Neural cell (in vitro differentiated cells): ENCODE measurements at places on chromosomes 2 and 18. TPM values are rescaled to one million over a fixed set of nuclear protein-coding genes. Genes with fewer than 3 reads are reported as not detected.

HRH4 gene
- 0.12 TPM in 1 of 2 replicates, not detected in the other for polyA plus RNA-seq

NDUFB3 gene
- 111 and 154 TPM in 2 replicates for polyA plus RNA-seq

MRPS5 gene
- polyA plus RNA-seq = 155 and 167 TPM in 2 replicates

MFSD2B gene
- polyA plus RNA-seq = 0.27 and 0.70 TPM in 2 replicates

SKOR2 gene
- not detected in 2 replicates for polyA plus RNA-seq

NT5DC4 gene
- polyA plus RNA-seq = not detected in 2 replicates

PAIP2B gene
- polyA plus RNA-seq = 13.3 and 14.4 TPM in 2 replicates

TBR1 gene
- polyA plus RNA-seq = 4.5 and 7.2 TPM in 2 replicates

TEKT4 gene
- polyA plus RNA-seq = not detected in 2 replicates

DLGAP1 gene
- 4.0 and 4.5 TPM in 2 replicates for polyA plus RNA-seq

CPS1 gene
- 0.25 and 0.58 TPM in 2 replicates for polyA plus RNA-seq

TGFA gene
- 0.85 and 0.92 TPM in 2 replicates for polyA plus RNA-seq

UGT1A10 gene
- not detected in 2 replicates for polyA plus RNA-seq

CASP10 gene
- not detected in 2 replicates for polyA plus RNA-seq

DTNA gene
- polyA plus RNA-seq = 53.9 and 58.9 TPM in 2 replicates

XIRP2 gene
- not detected in 2 replicates for polyA plus RNA-seq

SOWAHC gene
- polyA plus RNA-seq = 5.8 and 6.2 TPM in 2 replicates

OR6B2 gene
- polyA plus RNA-seq = not detected in 2 replicates

TSPYL6 gene
- polyA plus RNA-seq = not detected in 2 replicates

YES1 gene
- 7.4 and 12.0 TPM in 2 replicates for polyA plus RNA-seq

CTAGE1 gene
- polyA plus RNA-seq = not detected in 2 replicates

CLHC1 gene
- 43.6 and 52.9 TPM in 2 replicates for polyA plus RNA-seq

EML6 gene
- polyA plus RNA-seq = 9.9 and 13.4 TPM in 2 replicates

PPP1R1C gene
- polyA plus RNA-seq = not detected in 2 replicates

RGPD4 gene
- polyA plus RNA-seq = 0.26 TPM in 1 of 2 replicates, not detected in the other

ADD2 gene
- 52.5 and 73.6 TPM in 2 replicates for polyA plus RNA-seq

OSR1 gene
- not detected in 2 replicates for polyA plus RNA-seq

INPP1 gene
- polyA plus RNA-seq = 15.1 and 20.9 TPM in 2 replicates

KLHL30 gene
- polyA plus RNA-seq = not detected in 2 replicates

MBD2 gene
- 16.4 and 20.5 TPM in 2 replicates for polyA plus RNA-seq

KDM3A gene
- 51.2 and 54.6 TPM in 2 replicates for polyA plus RNA-seq

SFT2D3 gene
- polyA plus RNA-seq = 6.2 and 6.9 TPM in 2 replicates

SPC25 gene
- polyA plus RNA-seq = 1.8 and 2.7 TPM in 2 replicates

SULT1C2 gene
- 0.12 TPM in 1 of 2 replicates, not detected in the other for polyA plus RNA-seq

RAPH1 gene
- 13.9 and 17.9 TPM in 2 replicates for polyA plus RNA-seq

IL1RL1 gene
- not detected in 2 replicates for polyA plus RNA-seq

UGT1A8 gene
- not detected in 2 replicates for polyA plus RNA-seq

GAREM2 gene
- 3.2 and 3.9 TPM in 2 replicates for polyA plus RNA-seq

CD28 gene
- not detected in 2 replicates for polyA plus RNA-seq

HDLBP gene
- 61.9 and 87.0 TPM in 2 replicates for polyA plus RNA-seq

AFTPH gene
- polyA plus RNA-seq = 57.4 and 63.0 TPM in 2 replicates

DES gene
- polyA plus RNA-seq = not detected in 2 replicates

SERPINB8 gene
- 2.0 and 7.0 TPM in 2 replicates for polyA plus RNA-seq

FIGN gene
- polyA plus RNA-seq = 0.71 and 1.0 TPM in 2 replicates

CFAP221 gene
- 7.0 and 8.4 TPM in 2 replicates for polyA plus RNA-seq

ASAP2 gene
- 41.0 and 54.6 TPM in 2 replicates for polyA plus RNA-seq

SLC5A7 gene
- not detected in 2 replicates for polyA plus RNA-seq

OBSL1 gene
- 59.7 and 75.2 TPM in 2 replicates for polyA plus RNA-seq

MAP4K3 gene
- polyA plus RNA-seq = 83.0 and 105 TPM in 2 replicates

ACADL gene
- polyA plus RNA-seq = 0.14 TPM in 1 of 2 replicates, not detected in the other

METAP1D gene
- 4.7 and 5.4 TPM in 2 replicates for polyA plus RNA-seq

MC2R gene
- polyA plus RNA-seq = not detected in 2 replicates

LRRC30 gene
- not detected in 2 replicates for polyA plus RNA-seq

C2orf78 gene
- not detected in 2 replicates for polyA plus RNA-seq
